ENCODE measurements at places on chromosomes 2 and 18. TPM values are rescaled to one million over a fixed set of nuclear protein-coding genes. Genes with fewer than 3 reads are reported as not detected.
A peak's percentile ranks its signal among the peaks of the same experiment; 100 is the strongest.

Gene CABYR
- total RNA-seq, result 0.20 TPM

DNA sequence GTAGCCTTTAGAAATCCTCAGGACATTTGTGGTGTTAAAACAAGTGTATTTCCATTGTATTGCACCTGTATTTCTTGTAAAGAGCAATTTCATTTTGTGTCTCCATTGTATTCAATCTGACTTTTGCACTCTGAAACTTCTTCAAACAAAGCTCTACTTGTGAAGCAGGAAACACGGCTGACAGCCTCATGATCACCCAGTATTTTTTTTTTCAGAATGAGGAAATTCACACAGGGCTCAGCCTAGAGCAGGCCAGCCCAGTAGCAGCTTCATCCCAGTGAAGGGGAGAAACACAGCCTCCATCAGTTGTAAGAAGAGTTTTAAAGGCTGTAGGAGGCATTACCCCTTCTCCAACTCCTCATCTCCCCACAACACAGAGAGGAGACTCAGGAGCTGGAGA lies 175.9 kb upstream of the KLHL29 start:
- DNase-seq, result no peak

DNA sequence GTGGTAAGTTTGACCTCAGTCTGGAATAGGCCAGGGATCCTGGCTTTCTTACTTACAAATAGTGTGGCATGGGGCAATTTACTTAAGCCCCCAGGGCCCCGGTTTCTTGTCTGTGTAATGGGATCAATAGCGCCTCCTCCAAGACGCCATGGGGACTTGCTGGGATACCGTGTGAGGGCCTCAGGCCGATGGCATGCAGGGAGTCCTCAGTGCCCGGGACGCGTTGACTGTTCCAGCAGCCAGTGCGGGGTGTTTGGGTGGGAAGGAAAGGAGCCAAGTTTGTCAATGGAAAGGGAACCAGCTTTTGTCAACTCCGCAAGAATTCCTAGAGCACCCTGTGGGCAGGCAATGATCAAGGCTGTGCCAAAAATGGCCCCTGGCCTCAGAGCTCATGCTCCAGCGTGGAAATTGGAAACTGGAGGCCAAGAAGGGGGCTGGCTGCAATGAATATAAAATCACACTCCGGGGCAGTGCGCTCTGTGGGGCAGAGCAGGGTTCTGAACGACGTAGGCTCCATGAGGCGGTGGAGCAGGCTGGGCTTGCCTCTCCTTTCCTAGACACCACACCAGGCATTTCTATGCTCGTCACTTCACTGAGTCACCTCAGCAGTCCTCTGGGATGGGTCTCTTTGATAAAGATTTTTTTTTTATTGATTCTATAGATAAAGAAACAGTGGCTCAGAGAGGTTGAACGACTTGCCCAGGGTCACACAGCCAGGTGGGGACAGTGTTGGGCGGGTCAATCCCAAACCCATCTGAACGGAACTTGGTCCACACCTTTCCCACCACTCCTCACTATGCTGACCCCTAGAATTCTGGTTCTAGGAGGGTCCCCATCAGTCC lies 56.7 kb upstream of the ASAP2 start:
- no peak for DNase-seq

- DNase-seq, result peak; percentile 41
These were observed 48.2 kb upstream of the CTAGE1 start for GRCh38 chr18:22465859-22466457.

DNA sequence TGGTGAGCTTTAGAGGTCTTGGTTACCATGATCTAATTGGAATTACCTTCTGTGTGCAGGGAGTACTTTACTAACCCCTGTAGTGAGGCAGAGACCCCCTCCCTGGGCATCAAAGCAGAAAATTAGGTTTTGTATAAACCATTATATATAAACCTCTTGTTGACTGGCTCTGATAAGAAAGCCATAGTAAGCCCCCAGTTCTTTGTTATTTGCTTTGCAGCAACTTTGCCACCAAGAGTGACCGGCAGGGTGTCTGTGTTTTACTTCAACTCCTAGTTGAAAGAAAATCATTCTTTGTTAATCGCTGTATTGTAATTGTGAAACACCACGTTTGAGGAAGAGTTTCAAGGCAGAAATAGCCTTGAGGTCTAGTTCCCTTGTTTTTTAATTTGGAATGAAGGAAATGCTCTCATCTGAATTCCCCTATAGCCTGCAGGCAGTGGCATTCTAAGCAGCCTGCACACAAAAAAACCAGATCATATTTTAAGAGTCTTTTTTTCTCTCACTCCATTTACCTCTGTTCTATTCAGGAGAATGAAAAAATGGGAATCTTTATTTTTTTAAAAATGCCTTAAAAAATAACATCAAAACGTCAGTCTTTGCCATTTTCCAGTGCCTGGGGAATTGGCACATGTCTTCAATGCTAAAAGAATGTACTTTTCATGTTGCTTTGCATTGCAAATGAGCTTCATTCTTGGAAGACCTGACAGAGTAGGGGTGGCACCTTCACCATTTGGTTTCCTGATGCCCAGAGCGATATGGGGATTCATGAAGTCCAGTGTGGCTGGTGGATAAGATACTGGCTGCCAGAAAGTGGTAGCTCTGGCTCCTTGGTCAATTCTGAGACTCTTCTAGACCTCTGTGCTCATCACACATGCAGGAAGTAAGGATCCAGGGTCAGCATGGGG lies 338.1 kb downstream of the SLC4A3 start:
- no peak for DNase-seq

Gene SCN2A
- total RNA-seq, result 0.25 TPM

Gene C1GALT1C1L
- 0.55 TPM for total RNA-seq

GRCh38 chr18:8224576-8224975 lies 384.7 kb upstream of the RAB12 start:
- DNase-seq, result no peak

Gene ABCG8
- total RNA-seq, result not detected

DNA sequence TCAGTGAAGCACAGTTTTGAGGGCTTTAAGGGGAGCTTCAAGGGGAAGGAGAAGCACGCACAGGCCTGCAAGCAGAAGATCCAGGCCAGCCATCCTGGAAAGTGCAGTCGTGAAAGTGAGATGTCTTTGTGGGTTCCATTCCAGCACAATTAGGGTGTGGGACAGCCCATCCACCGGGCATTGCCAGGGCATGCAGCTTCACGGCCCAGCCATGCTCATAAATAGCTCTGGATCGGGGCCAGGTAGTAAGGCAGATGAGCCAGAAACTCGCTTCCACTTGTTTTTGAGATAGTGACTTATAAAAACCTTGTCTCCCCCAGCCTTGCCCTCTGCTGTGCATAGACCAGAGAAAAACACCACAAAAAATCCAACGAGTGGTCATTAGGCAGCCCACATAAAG lies 21.0 kb downstream of the KDSR start:
- no peak for DNase-seq

DNA sequence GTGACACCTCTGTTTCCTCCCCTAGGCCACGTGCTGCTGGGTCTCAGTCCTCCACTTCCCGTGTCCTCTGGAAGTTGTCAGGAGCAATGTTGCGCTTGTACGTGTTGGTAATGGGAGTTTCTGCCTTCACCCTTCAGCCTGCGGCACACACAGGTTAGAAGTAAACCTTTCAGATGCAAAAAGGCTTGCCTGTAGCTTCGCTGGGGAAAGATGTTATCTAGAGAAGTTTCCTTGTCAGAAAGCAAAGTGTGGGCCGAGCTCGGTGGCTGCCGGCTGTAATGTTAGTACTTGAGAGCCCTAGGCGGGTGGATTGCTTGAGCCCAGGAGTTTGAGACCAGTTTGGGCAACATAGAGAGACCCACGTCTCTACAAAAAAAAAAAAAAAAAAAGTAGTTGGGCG lies 16.7 kb downstream of the IL1R2 start:
- DNase-seq, result no peak

Gene MFSD6
- 14.5 TPM for total RNA-seq

Gene NFE2L2
- 22.2 TPM for total RNA-seq

Gene ANKRD53
- total RNA-seq, result 9.0 TPM

- no peak for DNase-seq
These were observed 44.0 kb downstream of the ATP6V1C2 start for GRCh38 chr2:10765461-10765860.

DNA sequence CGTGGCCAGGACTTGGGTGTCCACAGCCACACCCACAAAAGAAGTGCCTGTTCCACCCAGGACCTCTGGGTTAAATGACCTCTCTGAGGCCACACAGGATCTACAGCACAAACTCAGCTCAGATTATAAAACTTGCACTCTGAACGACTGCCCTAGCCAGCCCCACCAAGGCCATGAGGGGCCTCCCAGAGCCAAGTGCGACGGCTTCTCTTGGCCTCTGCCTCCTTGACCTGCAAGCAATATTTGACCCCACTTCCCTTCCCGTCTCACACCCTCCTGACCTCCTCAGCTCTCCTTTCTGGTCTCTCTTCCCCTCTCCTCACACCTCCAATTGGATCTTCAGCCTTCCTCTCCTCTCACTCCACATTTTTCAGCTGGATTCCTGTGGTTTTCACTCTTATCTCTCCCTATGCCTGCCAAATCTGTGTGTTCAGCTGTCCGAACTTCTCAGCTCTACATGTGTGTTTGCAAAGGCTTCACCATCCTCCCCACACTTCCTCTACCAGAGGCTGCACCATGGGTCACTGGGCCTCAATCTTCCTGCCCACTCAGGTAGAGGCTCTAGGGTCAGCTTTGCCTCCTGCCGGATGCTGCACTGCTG lies 25.3 kb upstream of the STEAP3 start:
- no peak for DNase-seq

GRCh38 chr18:72207280-72207679 lies 336.9 kb downstream of the CBLN2 start:
- no peak for DNase-seq

All from pancreas (tissue), 10 donors.